ENCODE measurements at places on chromosomes 12 and 14. TPM values are rescaled to one million over a fixed set of nuclear protein-coding genes. Genes with fewer than 3 reads are reported as not detected.

FGF6 gene
- not detected for total RNA-seq

PTCSC3 gene
- total RNA-seq, result not detected

KRT81 gene
- not detected for total RNA-seq

DBX2 gene
- 2.2 TPM for total RNA-seq

IL31 gene
- total RNA-seq, result not detected

LMO3 gene
- 654 TPM for total RNA-seq

KLRK1 gene
- total RNA-seq, result 0.25 TPM

OTX2 gene
- 0.25 TPM for total RNA-seq

ZFYVE26 gene
- total RNA-seq, result 21.4 TPM

PNMA1 gene
- 113 TPM for total RNA-seq

RHOJ gene
- 5.9 TPM for total RNA-seq
